ENCODE measurements at places on chromosomes 5 and 9.

DNA sequence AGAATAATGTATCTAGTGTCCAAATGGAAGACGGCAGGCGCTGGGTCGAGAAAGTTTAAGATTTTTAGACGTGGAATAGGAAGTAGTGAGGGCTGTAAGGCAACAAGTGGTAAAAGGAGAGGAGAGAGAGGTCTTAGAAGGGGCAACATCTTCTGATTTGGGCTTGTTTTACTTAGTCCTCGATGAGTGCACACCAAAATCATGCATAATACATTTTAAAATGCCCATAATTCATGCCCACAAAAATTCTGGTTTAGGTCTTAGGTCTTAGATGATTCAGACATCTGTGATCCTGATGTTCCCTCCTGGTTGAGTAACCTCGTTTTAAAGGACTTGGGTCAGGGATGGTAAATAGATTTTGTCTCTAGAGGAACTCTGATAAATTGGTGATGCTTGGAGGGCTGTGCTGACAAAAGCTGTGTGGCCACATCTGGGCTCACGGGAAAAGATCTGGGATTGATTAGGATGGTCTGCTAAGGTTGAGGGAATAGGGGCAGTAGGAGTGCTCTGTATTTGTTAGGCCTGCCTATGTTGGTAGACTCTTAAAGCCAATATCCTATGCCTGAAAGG, 476.3 kb downstream of the CCDC171 start:
- DNase-seq: no peak

DNA sequence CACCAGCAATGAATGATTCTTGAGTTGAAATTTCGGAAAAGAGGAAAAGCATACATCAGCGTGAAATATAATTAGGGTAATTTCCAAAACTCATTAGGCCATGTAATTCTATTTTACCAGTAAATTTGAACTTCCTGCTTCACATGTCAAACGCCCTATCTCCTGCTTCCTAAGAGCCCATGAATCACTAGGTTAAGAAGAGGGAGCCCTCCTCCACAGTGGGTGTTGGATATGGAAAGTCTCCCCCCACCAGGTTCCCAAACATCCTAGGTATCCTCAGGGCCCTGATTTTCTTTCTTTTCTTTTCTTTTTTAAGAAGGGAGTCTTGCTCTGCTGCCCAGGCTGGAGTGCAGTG, 115.2 kb downstream of the SUSD1 start:
- DNase-seq: no peak

- DNase-seq: peak; percentile 67
These were observed 1.6 kb downstream of the ZNF462 start for GRCh38 chr9:106864373-106865143.

DNA sequence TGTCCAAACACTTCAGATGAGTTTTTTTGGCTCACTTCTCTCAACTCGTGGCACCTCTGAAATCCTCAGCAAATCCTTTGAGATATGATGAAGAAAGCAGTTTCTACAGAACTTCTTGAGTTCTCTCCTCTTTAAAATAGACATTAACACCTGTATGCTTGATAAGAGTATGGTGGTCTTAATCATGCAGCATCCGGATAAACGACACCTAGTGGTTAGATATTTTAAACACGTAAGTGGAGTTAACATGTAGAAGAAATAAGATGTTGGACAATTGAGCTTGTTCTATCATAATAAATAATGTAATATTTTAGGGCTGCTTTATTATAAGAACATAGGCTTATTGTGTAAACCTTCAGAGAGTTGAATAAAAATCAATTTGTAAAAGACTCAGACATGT, 324.8 kb downstream of the CYLC2 start:
- DNase-seq: peak; percentile 0

GRCh38 chr5:134550271-134551214, 25.1 kb downstream of the JADE2 start:
- no peak for DNase-seq

DNA sequence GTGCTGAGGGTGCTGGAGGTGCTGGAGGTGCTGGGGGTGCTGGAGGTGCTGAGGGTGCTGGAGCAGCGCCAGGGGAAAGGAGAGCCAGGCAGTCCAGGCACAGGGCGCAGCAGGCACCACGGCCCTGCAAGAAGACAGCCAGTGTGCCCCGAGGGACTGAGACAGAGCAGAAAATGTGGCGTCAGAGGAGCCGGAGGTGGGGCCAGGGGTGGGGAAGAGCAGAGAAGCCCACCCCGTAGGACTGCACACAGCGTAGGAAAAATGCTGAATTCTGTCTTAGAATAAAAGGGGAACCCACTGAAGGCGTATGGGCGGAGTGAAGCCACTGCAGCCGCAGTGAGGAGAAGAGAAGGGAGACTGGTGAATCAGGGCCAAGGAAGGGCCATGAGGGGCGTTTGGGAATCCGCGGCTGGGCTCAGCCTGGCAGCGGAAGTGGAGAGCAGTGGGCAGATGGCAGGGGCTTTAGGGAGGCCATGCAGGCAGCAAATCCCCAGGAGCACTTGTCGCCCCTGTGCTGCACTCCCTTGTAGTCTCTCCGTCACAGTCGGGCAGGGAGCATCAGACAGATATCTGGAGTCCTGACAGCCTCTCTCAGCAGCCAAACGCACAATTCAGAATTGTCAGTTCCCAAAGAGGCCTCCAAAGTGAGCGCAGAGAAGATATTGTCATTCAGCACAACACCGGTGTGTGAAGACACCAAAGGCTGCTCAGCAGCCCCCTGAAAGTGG, 35.9 kb upstream of the LECT2 start:
- no peak for DNase-seq

DNA sequence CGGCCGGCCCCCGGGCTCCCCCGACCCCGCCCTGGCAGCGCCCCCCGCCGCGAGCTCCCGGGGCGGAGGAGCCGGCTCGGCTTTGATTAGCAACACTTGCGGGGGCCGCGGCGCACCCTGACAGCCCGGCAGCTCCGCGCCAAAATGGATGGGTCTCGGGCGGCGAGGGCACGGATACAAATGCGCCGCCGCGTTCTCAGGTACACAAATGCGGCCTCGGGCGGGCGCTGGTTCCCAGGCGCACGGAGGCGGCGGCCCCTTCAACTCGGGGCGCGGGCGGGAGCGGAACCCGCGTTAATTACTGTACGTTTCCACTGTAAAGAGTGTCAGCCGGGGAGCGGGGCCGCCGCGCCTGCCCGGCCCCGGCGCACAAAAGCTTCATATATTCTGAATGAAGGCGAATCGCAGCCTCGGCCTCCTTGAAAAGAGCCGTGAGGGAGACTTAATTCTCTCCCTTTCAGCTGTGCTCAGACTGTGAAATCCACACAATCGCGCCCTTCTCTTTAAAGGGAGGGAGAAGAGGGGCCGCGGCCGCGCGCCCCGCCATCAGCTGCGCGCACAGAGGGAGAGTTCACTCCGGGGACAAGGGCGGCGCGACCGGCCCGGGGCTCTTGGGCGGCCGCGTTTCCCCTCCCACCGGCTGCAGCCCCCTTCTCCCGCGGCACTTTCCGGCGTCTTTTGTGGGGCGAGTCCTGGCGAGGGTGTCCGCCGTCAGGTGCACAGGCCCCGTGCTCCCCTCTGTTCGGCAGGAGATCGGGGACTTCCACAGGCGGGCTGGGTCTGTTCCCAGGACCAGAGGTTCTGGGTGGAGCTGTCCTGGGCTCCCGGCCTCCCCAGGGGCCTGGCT, 27.0 kb downstream of the MSX2 start:
- DNase-seq: no peak

DNA sequence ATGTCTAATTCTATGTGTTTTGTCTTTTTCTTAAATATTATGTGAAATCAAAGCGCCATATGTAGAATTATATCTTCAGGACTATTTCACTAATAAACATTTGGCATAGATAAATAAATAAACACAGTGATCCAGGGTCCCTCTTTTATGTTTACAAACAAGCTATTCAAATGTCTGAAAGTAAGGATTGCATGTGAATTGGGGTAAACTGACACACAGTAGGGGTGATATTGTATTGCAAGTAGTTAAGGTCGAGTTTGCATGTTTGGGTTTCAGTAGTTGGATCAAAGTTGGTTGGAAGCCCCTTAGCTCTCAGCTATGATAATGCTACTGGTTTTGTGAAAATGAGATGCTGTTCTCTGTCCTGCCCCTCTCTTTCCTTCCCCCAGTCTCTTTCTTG, 11.4 kb downstream of the ISL1 start:
- DNase-seq: no peak
